RWPE1 (cell line): ENCODE measurements at places on chromosomes 16 and 17.
A peak's percentile ranks its signal among the peaks of the same experiment; 100 is the strongest.

GRCh38 chr17:64385187-64386083 is 5.2 kb downstream of the PECAM1 start:
- peak; percentile 77 for DNase-seq

DNA sequence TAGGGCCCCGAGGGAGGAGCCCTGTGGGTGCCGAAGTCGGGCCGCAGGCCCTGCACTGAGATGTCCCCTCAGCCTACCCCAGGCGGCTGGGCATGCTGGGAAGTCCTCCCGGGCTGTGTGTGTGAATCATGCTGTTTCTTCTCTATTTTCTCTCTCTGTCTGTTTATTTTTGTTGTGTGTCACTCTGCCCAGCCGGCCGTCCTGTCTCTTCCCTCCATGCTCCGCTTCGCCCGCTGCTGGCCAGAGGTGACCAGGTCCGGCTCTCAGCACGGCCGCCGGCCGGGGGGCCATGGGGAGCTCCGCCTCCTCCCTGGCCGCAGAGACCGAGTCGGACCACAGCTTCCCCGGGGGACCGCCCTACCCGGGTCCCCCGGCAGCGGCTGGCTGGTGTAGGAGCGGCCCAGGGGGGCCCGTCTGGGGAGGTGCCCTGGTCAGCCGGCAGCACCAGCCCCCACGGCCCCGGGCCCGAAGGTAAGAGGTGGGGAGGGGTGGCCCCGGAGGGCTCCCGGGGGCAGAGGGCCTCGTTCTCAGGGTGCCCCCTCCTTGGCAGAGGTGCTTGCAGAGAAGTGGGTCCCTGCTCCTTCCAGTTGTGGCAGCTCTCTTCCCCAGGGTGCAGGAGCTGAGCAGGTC is 12.5 kb downstream of the CAPN15 start:
- no peak for DNase-seq

GRCh38 chr17:43556292-43556691 is 10.2 kb upstream of the ETV4 start:
- peak; percentile 71 for DNase-seq

- no peak for DNase-seq
Observed at GRCh38 chr16:2328428-2328827, 12.1 kb downstream of the ABCA3 start.

GRCh38 chr16:88495268-88495772 is 42.2 kb downstream of the ZFPM1 start:
- DNase-seq = no peak

DNA sequence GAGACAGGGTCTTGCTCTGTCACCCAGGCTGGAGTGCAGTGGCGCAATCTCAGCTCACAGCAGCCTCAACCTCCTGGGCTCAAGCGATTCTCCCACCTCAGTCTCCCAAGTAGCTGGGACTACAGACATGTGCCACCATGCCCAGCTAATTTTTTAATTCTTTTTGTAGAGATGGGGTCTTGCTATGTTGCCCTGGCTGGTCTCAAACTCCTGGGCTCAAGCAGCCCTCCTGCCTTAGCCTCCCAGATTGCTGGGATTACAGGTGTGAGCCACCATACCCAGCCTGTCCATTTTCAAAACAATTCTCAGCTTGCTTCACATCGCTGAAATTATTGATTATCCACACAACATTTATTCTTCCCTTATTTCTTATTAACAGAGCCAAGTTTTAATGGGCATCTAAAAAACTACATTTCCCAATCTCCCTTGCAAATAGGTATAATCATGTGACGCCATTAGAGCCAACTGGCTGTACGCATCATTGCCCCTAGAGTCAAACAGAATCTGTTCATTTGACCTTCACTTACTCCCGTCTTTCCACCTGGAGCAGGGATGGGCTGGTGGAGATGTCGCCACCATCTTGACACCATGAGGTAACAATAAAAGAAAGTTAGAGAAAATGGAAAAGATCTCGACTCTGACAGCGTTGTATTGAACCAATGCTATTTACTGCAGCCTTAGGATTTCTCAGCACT is 148.0 kb upstream of the FOXF1 start:
- DNase-seq = no peak

- no peak for DNase-seq
Observed at GRCh38 chr16:78446992-78447563, 347.6 kb downstream of the WWOX start.

GRCh38 chr17:67403065-67403464 is 26.0 kb downstream of the PITPNC1 start:
- DNase-seq = no peak

GRCh38 chr17:76866774-76867577 is 1.2 kb upstream of the MGAT5B start:
- peak; percentile 74 for DNase-seq

- DNase-seq = peak; percentile 71
Observed at GRCh38 chr17:75031972-75032719, 14.6 kb downstream of the ATP5PD start.
